ENCODE measurements at places on chromosomes 1 and 21.

GRCh38 chr1:205387845-205388244 is 31.1 kb upstream of the KLHDC8A start:
- DNase-seq = no peak

DNA sequence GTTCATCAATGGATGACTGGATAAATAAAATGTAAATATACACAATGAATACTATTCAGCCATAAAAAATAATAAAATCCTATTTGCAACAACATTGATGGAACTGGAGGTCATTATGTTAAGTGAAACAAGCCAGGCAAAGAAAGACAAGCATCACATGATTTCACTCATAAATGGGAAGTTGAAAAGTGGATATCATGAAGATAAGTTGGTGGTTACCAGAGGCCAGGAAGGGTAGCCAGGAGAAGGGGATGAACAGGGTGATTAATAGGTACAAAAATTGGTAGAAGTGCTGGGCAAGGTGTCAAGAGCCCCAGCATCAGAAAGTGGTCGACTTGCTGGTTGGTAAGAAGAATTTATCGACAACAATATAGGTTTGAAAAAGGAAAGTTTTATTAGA is 1.3 kb upstream of the PARK7 start:
- DNase-seq = no peak

- DNase-seq = peak; percentile 22
Observed at GRCh38 chr1:8862528-8862927, 16.0 kb downstream of the ENO1 start.

DNA sequence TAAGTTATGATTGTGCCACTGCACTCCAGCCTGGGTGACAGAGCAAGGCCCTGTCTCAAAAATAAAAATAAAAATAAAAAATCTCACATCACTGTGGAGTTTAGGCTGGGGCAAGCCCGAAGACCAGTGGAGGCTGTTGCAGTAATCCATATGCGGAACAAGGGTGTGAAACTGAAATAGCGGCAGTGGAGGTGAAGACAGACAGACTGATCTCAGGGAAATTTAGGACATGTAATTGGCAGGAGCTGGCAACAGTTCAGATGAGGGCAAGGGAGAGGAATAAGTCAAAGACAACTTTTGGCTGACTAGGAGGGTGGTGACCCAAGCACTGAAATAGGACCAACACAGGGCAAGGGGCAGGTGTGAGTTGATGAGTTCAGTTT is 8.4 kb downstream of the ARMH1 start:
- no peak for DNase-seq

GRCh38 chr1:6414443-6414844 is 5.3 kb downstream of the HES2 start:
- DNase-seq = peak; percentile 16

DNA sequence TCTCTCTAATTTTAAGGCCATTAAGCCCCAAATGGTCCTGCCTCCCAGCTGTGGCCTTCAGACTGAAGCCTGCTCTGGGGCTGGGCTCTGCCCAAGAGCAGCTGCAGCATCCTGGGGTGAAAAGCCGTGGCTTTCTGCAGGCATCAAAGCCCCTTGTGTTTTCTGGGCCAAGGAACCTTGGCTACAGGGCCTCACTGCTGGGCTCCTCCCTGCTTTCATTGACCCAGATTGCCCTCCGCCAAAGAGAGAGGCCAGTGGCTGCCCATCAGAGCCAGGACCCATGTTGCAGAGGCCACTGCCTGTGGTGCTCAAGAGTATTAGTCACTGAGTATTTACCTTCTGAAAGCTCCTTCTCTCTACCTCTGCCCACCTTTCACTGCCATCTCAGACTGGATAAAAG is 1.6 kb downstream of the ZNF648 start:
- no peak for DNase-seq

DNA sequence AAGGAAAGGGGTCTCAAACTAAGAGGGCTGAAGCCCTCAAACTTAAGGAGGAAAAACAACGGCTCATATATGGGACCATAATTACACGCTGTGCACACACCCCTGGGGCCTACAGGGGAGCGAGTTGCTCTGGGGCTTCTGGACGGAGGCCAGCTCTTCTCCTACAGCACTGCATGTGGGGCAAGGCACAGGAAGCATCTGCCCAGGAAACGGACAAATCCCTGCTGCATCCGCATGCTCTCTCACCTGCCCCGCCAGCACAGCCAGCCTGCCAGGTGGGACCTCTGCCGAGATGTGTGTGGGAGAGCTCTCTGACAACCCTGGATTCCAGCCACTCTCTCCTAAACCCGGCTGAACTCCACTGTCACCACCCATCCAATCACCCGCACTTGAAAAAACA is 54.1 kb downstream of the MRPL37 start:
- no peak for DNase-seq

DNA sequence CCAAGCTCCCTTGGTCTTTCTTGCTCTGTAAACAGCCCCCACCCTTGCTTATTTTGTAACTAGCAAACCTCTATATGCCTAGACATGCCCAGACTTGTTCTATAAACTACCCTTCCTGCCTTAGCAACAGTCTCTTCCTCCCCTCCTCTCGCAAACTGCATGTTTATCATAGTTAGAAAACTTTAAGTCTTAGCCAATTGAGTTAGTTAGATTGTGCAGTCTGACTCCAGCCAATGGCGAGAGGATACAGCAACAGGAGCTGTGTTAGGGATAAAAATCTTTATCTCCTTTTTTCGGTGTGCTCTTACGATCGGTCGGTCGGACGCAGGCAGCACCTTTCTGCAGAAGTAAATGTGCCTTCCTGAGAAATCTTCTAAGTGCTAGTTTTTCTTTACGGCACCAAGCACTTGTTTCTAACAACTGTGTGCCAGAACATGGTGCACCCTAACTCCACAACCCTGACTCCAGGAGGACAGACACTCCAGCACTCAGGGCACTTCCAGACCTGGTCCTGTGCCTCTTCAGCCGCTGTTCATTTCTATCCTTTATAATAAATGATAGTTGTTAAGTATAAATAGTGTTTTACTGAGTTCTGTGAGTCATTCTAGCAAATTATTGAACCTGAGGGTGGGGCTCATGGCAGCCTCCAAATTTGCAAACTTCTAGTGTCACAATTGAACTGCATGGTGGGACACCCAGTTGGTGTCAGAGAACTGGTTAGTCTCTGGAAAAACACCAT is 25.7 kb upstream of the GNG4 start:
- DNase-seq = no peak
